HCT116 (cell line): ENCODE measurements at places on chromosomes 12 and 14. TPM values are rescaled to one million over a fixed set of nuclear protein-coding genes. Genes with fewer than 3 reads are reported as not detected.

DNA sequence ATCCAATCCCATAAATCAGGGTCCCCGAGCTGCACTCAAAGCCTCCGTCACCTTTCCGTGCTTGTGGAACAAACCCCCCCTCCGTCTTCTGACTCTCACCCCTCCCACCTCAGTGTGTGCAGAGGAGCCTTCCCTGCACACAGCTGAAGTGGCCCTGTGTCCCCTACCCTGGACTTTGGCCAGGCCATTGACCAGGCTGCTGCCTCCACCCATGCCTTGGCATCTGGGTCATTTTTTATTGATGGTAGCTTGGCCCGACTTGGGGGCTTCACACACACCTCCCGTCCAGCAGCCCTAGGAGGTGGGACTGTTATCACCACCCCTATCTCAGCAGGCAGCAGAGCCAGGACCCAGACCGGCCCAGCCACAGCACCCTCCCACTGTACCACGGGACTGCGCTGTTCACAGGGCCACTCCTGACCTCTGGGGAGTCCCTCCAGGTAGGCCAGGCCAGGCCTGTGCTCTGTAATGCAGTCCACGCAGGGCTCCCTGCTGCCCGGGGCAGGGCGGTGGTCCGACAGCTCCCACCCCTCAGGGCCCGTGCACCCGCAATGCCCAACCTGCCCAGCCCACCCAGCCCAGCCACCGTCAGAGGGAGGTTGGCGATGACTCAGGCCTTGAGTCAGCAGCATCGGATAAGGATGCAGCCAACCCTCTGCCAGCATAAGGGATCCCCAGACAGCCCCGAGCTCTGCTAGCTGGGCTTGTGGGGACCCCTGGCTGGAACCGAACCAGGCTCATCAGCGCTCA, 9.2 kb upstream of the INF2 start:
- no peaks in the 10 kb centered on the region for H3K27me3 ChIP-seq
- peak overlapping the region; percentile 56 for H3K4me3 ChIP-seq
- no peak for DNase-seq
- peak overlapping the region; percentile 98 for H3K27ac ChIP-seq

DNA sequence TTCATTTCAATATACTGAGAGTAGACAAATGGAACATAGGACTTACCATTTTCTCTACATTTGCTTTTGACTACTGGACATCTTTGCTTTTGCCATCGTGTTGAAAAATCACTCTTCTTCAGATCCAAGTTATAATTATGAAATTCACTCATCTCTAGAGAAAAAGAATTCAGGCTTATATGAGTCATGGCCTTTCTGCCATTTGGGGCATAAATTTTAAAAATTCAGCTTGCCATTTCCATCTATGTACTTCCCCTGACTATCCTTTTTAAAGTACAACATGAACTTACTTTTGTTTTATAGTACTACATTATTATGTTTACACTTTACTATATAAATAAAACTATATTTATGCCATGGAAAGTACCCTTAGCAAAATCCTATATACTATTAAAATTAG, 3.0 kb downstream of the KLRK1 start:
- no peak for DNase-seq
- no peak overlapping the region for H3K4me3 ChIP-seq
- H3K27me3 ChIP-seq = no peaks in the 10 kb centered on the region
- no peaks in the 10 kb centered on the region for H3K36me3 ChIP-seq
- H3K27ac ChIP-seq = no peak overlapping the region

- no peaks in the 10 kb centered on the region for H3K27me3 ChIP-seq
- no peak overlapping the region for H3K27ac ChIP-seq
- no peaks in the 10 kb centered on the region for H3K36me3 ChIP-seq
- H3K4me1 ChIP-seq = no peaks in the 10 kb centered on the region
- no peak overlapping the region for H3K4me3 ChIP-seq
- no peak for DNase-seq
Measured at GRCh38 chr12:16670456-16671050, 64.6 kb upstream of the LMO3 start.

DNA sequence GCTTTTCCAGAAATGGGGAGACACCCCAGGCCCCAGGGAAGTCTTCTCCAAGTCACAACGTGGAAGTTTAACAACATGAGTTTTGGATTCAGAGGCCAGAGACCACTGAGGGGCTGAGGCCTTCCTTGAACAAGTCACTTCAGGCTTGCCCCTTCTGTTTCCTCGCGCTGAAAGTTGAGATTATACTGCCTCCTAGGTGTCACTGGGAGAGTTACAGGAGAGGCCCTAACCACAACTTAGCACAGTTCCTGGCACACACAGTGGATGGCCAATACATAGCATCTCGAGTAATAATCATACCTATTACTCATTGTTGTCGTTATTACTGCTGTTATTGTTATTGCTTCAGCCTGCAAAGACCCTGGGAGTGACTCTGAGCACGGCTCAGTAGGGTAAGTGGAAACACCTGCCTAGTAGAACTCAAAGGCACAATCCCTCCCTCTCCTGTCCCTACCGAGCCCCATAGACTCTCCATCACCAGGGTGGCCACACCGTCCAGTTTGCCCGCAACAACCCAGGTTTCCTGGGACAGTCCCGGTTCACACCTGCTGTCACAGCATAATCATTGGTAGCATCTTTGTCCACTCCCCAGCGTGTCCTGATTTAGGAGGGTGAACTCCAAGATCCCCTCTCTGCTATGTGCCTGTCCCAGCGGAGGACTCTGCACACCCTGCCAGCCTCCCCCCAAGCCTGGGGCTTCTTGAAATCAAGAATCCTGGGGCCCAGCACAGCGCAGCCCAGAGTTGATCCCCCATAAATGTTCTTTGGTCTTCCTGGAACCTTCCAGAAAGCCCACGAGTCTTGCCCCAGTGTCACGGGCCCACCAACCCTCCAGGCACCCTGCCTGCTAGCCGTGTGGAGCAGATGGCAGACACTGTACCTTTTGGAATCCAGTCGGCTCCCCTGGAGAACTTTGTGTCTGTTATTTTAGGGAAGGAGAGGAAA, 85.0 kb downstream of the SYNE3 start:
- H3K36me3 ChIP-seq = no peaks in the 10 kb centered on the region
- no peaks in the 10 kb centered on the region for H3K27me3 ChIP-seq
- H3K4me3 ChIP-seq = no peak overlapping the region
- no peak overlapping the region for H3K27ac ChIP-seq
- no peak for DNase-seq
- H3K4me1 ChIP-seq = peaks cover 3% of the 10 kb centered on the region; the same call in 1 of the 2 replicates

GRCh38 chr14:31476131-31476866, 11.5 kb downstream of the GPR33 start:
- H3K4me3 ChIP-seq = no peak overlapping the region
- no peak for DNase-seq
- no peak overlapping the region for H3K27ac ChIP-seq
- no peaks in the 10 kb centered on the region for H3K27me3 ChIP-seq

- H3K36me3 ChIP-seq = no peaks in the 10 kb centered on the region
- H3K4me1 ChIP-seq = no peaks in the 10 kb centered on the region
- no peak overlapping the region for H3K27ac ChIP-seq
- no peak overlapping the region for H3K4me3 ChIP-seq
Measured at GRCh38 chr14:92595267-92595666, 81.7 kb downstream of the RIN3 start.

GRCh38 chr12:84408936-84409335, 503.7 kb downstream of the SLC6A15 start:
- no peak overlapping the region for H3K4me3 ChIP-seq
- H3K27me3 ChIP-seq = no peaks in the 10 kb centered on the region
- H3K27ac ChIP-seq = no peak overlapping the region
- no peaks in the 10 kb centered on the region for H3K4me1 ChIP-seq

DNA sequence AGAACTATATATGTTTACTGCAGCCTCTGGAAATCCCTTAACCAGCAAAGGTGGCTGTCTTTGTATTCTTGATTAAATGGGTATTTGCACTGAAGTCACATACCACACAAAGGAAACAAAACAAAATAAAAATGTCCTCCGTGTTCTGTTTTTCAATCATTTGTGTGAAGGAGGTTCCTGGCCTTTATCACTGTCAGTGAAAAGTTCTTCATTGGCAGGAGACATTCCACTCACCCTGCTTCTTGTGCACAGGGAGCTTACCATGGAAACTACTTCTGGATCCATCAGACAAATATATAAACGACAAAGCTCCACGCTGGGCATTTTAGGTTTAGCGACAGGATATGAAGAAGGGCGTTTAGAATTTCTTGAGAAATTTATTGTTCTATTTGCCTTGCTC, 5.7 kb upstream of the NKX2-8 start:
- no peak overlapping the region for H3K4me3 ChIP-seq
- no peaks in the 10 kb centered on the region for H3K36me3 ChIP-seq
- H3K27me3 ChIP-seq = no peaks in the 10 kb centered on the region; the same call in 1 of the 2 replicates

DNA sequence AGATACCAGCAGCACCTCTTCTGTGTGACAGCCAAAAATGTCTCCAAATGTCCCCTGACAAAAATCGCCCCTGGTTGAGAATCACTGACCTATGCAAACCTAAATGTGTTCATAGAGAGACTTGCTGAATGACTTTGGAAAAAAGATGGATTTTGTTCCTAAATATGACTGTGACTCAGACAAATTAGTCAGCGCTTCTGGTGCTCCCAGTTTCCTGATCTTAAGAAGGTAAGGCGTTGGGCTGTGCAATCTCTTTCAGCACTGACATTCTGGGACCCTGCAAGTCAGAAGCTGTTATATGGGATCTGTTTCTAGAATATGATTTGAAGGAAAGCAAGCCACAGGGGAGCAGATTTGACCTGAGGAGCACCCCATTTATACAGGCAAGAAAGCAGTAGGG, 90.6 kb upstream of the PWP1 start:
- no peaks in the 10 kb centered on the region for H3K36me3 ChIP-seq
- no peaks in the 10 kb centered on the region for H3K4me1 ChIP-seq
- no peak overlapping the region for H3K4me3 ChIP-seq
- no peak for DNase-seq

GRCh38 chr14:67680941-67681340, 6.5 kb upstream of the VTI1B start:
- no peak overlapping the region for H3K4me3 ChIP-seq
- H3K27me3 ChIP-seq = no peaks in the 10 kb centered on the region
- no peak overlapping the region for H3K27ac ChIP-seq
- no peaks in the 10 kb centered on the region for H3K4me1 ChIP-seq
- peaks cover 44% of the 10 kb centered on the region for H3K36me3 ChIP-seq

The TAS2R42 gene
- total RNA-seq = not detected

The CBLN3 gene
- total RNA-seq = 2.0 TPM

The PTGER2 gene
- total RNA-seq = 0.57 TPM

The CYP27B1 gene
- 11.6 TPM for total RNA-seq

The WSCD2 gene
- 0.05 TPM for total RNA-seq

The NRIP2 gene
- total RNA-seq = not detected

The DLGAP5 gene
- total RNA-seq = 72.8 TPM
